ENCODE measurements at places on chromosomes 1 and 21.

- no peak for DNase-seq
These were observed 138.8 kb upstream of the WNT4 start for GRCh38 chr1:22281521-22282363.

DNA sequence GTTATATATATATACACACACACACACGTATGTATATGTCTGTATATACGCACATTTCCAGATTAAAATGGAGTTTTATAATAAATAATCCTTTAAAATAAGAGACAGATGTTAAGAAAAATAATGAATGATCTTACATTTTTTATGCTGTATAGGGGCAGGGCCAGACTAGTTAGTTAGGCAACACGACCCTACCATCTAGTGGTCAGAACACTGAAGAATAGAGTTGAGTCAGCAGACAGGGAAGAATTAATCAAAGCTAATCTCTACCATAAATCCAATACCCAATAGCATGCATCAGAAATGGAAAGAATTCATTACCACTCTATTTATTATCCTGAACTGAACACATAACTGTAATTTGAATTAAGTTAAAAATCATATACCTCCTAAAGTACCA is 156.7 kb downstream of the BRINP3 start:
- no peak for DNase-seq

DNA sequence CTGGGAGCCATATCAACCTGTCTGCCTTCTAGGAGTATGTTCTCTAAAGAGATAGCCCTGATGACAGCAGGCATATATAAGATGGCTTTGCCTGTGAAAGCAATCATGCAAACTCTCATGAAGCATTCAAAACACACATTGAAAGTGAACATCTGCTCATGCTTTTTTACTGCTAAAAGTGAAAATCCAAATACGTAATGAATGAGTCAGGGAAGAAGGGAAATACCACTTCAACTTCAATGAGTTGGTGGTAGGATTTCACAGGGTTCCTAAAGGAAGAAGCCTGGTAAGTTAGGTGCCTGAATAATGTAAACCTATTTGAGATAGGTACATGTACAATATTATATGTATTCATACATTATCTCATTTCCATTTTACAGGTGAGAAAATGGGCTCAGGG is 50.5 kb upstream of the SLFNL1 start:
- DNase-seq, result no peak

GRCh38 chr1:202282025-202282371 is 59.7 kb downstream of the UBE2T start:
- no peak for DNase-seq

GRCh38 chr1:224509907-224510306 is 75.3 kb upstream of the WDR26 start:
- DNase-seq, result no peak

DNA sequence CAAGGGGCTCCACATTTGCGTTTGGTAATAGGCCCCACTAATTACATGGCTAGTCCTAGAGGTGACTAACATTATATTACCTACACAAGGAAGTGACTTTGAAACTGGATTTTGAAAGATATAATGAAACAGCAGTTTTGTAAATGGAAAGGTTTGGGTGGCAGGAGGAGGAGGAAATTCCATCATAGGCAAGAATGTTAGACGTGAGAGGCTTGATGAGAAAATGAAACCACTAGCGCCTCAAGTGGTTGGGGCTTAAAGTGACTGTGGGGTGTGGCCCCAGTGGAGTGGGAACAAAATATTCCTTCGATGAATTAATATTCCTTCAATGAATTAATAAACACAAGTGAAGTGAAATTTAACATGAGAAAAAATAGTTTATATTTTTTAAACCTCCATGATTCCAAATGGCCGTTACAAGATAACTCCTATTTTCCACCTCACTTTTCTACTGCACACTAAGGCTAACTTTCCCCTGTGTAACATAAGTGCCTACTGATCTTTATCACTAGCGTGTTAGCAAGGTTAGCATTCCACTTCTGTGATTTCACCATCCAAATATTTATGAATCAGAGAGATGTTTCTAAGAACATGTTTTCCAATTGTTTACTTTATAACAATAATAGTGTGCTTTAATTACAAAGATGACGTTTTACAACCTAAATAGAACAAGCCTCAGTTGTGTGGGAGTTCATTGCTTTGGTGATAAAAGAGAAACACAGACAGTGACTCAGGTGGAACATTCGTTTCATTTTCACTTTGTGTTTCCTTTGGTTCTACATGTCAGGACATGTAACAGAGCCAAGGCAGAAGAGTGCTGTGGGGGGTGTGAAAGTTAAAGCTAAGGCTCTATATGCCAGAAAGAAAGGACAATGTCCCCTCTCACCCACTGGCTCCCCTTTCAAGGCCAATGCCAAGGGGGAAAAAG is 12.5 kb upstream of the ATF3 start:
- no peak for DNase-seq

GRCh38 chr1:192311281-192311680 is 5.5 kb upstream of the RGS21 start:
- no peak for DNase-seq

GRCh38 chr1:119611701-119612113 is 36.4 kb downstream of the ZNF697 start:
- peak; percentile 11 for DNase-seq

GRCh38 chr1:172726740-172727139 is 67.8 kb downstream of the FASLG start:
- DNase-seq, result no peak

DNA sequence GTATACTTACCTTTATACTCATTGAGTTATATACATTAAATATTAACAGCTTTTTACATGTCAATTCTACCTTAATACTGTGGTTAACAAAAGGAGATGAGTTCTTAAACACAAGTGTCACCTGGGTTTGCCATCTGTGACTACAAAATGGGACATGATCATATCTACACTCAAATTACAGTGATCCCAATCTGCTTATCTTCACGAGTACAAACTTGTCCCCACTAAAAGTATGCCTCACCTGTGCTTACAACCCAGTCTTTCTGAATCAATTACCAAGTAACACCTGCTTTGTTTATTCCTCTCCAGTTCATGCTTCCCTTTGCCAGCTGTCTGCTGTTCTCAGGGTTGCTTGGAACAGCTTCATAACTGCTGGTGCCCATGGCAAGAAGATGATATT is 8.8 kb downstream of the CD1E start:
- no peak for DNase-seq

GRCh38 chr21:46362946-46363345 is 39.0 kb downstream of the PCNT start:
- no peak for DNase-seq

GRCh38 chr21:23522751-23523150 is 2084.5 kb downstream of the MRPL39 start:
- no peak for DNase-seq

GRCh38 chr1:196001188-196001587 is 607.1 kb downstream of the KCNT2 start:
- no peak for DNase-seq

GRCh38 chr1:179807291-179807690 is 64.2 kb downstream of the FAM163A start:
- DNase-seq, result no peak

DNA sequence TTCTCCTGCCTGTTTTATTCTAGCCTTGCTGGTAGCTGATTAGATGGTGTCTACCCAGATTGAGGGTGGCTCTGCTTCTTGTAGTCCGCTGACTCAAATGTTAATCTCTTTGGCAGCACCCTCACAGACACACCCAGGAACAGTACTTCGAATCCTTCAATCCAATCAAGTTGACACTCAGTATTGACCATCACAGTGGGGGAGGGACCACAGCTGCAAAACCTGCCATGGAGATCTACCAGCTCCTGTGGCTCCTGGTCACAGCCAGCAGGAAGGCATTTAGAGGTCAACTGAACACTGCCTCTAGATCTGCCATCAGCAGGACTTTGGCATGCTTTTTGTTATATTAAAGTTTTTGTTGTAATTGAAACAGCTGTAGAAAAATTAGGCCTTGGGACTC is 146.9 kb downstream of the RWDD3 start:
- no peak for DNase-seq

- no peak for DNase-seq
These were observed 95.8 kb downstream of the KCNN3 start for GRCh38 chr1:154774175-154774855.

- no peak for DNase-seq
These were observed at the start of gene VAV3 for GRCh38 chr1:107965110-107965991. Gene VAV3, minus strand, starts transcription at chr1:107965180. Its CDS starts 311 bp downstream, at chr1:107964869.

DNA sequence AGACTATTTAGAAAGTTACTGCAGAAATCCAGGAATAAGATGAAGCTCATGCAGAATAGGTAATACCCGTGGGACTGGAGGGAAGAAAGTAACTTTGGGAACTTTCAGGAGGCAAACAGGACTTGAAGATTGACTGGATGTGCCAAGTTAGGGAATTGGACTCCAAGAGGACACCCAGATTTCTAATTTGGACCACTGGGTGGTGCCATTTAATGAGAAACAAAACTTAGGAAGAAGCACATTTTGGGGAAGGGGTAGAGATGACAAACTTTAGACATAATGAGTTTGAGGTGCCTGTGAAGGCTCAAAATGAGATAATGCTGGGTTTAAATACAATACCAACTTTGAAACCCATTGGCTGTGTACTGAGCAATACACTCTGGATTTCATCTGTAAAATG is 3.3 kb upstream of the B4GALT3 start:
- no peak for DNase-seq

DNA sequence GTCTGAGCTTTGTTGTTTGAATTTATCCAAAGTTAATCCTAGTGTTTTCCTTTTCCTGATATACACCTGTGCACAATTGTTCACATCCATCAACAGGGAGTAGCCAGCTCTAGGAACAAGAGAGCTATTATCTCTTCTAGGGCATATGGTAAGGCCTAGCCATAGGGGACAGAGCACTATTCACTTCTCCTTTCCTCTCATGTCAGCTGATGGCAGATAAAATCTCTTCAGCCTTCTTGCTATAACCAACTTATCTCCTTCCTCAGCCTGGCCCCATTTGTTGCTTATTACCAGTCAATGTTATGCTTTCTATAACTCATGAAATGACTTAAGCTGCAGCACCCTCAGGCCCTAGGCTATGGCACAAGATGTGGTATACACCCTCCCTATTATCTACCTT is 38.9 kb downstream of the PATJ start:
- no peak for DNase-seq

DNA sequence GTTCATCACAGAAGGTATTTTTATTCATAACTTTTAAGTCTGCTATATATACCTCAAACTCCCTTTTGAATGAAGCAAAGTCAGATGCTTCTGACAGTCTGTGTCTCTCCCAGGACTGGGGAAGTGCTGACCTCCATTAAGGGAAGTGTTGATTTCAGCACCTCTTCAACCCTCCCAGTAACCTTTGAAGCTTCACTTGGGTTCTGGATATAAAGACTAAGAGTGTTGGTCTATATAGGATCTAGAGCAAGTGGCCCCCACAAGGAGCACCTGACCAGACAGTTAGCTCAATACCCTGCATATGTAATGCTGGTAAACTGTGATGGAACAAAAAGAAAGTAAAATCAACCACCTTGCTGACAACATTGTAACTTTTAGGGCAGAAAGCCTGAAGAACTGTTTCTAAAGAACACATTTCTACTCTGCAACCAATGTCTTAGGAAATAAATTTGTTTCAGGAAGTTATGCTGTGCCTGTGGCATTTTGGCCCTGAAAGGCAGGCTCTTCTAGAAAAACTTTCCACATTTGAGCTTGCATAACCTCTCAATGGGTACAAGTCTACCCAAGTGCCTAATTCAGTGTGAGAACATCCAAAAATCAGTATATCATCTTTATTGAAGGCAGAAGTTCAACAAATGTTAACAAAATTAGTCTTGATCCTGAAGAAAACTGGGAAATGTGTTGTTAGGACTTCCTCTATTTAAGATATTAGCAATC is 865 bp upstream of the PTPN22 start:
- no peak for DNase-seq

- no peak for DNase-seq
These were observed 56.2 kb downstream of the EVI5 start for GRCh38 chr1:92728697-92729096.

DNA sequence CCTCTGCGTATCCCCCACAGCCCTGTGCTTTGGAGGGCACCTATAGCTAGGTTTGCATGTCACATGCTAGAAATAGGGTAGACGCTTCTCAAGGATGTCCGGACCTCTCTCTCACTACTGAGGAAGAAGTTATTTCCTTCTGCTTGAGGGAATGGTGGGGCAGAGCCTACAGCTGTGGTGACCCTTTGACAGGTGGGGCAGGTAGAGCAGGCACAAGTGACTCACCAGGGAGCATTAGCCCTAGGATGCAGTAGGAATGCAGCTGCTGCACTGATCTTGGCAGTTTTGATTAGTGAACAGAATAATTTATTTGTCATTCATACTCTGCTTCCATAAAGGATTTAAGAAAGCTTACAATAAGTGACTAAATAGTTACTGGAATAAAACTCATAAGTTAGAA is 129.6 kb upstream of the HOOK1 start:
- no peak for DNase-seq

GRCh38 chr1:14924455-14925331 is 228.9 kb upstream of the TMEM51 start:
- DNase-seq, result peak; percentile 48

DNA sequence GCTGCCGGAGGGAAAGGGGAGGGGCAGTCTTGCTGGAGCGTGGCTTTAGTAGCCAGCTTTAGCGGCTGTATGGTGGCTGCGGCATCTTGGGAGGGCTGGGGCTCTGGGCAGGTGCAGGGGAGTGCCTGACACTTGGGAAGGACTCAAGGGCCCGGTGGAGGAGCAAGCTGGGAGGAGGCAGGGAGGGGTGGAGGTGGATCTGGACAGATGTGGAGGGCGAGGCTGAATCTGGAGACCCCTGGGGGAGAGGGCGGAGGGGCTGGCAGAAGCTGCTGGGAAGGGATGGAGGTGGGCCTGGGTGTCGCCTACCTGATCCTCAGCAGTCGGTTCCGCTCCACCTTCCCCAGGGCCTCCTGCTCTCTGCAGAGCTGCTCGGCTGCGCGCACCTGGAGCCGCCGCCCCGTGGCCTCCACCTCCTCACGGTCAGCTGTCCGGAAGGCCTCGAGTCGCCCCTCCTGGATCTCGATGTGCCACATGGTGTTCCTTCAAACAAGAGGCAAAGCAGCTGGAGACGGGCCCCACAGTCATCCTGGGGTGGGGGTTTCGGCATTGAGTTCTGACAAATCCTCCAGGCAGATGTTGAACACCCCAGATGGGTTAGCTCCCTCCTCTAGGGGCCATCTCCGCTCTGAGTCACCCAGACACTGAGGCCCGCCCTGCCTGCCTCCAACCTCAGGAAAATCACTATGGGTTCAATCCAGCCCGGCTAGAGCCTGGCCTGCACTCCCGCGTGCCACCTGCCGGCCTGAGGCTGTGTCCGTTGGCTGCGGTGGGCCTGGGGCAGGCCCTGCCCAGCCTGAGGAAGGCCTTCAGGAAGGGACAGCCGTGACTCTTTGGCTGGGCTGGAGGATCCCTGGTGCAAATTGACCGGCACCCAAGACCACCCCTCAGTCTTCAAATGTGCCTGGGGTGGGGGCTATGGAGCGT is 29.6 kb downstream of the CFAP74 start:
- DNase-seq, result no peak

DNA sequence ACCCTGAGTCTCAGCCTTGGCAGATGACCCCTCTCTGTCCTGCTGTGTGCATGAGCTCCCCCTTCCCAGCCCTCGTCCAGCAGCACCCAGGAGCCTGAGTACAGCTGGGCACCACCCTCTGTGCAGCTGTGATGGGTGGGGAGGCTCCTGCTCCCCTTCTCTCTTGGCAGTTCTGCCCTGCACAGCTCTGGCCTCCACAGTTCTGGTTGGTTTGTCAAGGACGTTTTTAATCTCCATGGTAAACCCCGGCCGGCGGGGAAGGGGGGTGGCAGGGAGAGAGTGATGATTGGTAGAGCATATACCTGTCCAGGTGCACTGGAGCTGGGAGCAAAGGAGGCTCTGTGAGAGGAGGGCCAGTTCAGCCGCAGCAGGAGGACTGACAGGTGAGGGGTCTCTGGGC is at the start of gene CLCNKA:
TSS of gene CLCNKA (plus strand) at position 356 of the 400 bp plus-strand sequence. CDS start 584 bp downstream, outside the sequence.
- DNase-seq, result no peak
